DMS 273 treated with DMSO at 0.1 percent for 48 hours (cell line): ENCODE measurements at places on chromosomes 6 and 20.

GRCh38 chr6:169456840-169457239 lies 203.2 kb upstream of the THBS2 start:
- no peak for DNase-seq

DNA sequence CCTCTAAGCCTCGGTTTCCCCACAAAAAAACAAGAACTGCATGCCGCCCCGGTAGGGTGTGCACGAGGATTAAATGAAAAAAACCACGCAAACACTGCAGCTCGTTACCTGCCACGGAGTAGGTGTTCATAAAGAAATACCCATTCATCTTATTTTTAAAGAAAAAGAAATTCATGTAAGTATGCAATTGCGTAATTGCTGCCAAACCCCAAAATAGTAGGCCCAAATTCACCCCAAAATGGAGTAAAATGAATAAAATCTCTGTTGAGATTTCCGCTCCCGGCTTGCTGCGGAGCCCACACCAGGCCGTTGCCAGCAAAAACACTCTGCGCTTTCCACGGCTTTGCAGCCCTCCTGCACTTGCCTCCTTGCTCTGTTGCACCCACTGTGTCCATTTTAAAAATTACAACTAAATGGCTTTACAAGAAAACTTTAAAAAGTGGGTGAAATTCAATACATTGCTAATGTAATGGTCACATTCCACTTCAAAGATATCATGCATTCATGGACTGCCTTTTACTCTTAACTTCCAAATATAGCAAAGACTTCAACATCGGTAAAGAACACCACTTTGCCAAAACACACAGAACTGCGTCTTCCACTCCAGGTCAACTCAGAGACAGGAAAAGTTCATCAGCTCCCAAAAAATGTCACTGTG lies 125.0 kb downstream of the ZMYND8 start:
- no peak for DNase-seq

DNA sequence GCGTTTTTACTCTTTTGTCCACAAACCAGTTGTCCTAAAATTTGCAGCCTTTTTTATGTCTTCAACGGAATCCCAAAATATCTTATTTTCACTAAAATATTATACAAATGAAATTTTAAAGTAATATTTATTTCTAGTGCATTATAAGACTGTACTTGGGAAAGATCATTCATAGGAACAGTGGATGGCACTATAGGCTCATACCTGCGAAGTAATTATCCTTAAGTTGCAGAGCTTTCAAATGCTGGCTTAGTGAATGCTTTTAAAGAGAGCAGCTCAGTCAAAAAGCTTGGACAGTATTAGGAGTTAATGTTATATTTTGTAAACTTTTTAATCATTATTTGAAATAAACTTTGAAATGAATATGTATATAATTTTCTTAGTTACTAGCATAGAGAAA lies 254.9 kb downstream of the CDKAL1 start:
- DNase-seq: no peak

DNA sequence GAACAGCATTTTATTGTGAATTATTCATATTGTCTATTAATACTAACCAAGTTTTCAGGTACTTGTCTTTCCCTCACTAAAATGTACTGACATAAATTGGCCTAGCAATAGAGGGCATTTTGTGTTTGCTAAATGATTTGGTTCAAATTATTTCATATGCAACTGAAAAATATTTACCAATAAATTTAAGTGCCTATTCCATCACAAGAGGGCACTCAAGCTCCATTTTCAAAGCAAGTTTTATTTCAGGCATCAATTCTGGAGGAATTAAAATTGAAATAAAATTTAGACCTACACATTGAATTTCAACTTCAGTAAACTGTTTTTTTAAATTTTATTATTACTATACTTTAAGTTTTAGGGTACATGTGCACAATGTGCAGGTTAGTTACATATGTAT lies 114.3 kb upstream of the SYNCRIP start:
- DNase-seq: no peak

GRCh38 chr6:79436241-79436640 lies 101.0 kb downstream of the LCA5 start:
- no peak for DNase-seq

DNA sequence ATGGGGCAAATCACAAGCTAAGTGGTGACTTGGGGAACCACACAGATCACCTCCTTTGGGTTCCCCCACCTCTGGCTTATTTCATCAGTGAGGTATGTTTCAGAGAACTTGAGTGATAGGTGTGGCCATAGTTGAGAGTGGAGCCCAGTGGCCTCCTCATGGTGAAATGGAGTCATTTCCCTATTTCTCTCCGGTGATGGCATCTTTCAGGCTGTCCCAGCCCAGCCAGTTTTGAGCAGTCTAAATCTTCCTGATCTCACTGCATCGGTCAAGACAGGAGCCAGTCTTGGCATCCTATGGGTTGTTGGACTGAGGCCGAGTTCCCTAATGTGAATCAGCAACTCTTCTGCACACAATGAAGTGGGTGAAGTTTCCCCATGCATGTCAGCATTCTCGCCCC lies 132.4 kb downstream of the EYA2 start:
- DNase-seq: no peak

GRCh38 chr20:32110173-32110704 lies 725 bp downstream of the TM9SF4 start:
- DNase-seq: no peak

GRCh38 chr20:34904202-34904621 lies 27.8 kb downstream of the ACSS2 start:
- DNase-seq: no peak

- DNase-seq: no peak
Observed at GRCh38 chr6:25354078-25354932, 75.1 kb downstream of the CARMIL1 start.

DNA sequence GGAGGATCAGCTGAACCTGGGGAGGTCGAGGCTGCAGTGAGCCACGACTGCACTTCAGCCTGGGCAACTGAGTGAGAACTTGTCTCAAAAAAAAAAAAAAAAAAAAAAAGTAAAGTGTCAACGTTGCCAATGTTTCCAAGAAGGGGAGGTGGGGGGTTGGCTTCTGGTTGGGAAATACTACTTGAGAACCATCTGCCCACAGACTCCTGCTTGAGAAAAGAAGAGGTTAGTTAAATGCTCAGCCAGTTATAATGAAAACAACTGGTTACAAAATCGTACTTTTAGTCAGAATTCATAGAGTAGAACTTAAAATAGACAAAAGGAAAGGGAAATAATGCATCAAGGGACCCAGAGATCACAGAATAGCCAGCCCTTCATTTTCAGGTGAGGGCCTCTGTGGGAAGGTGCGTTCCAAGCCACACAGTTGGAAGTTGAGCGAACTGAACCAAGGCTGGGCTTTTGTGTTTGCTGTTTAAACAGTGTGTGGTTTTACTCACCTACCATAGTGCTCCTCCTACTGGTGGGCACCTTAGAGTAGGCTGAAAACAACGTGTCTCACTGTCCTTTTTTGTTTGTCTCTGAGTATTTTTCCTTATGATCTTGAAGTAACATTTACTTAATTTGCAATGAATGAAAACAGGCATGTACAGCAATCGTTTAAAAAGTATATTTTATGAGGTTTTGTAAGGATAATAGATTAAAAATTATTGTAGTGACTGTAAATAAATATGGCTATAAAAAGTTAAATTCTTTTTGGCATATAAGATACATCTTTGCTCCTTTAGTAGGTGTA lies 200.7 kb downstream of the BCAS1 start:
- peak; percentile 82 for DNase-seq

- no peak for DNase-seq
Observed at GRCh38 chr6:148324297-148324985, 18.2 kb upstream of the SASH1 start.

DNA sequence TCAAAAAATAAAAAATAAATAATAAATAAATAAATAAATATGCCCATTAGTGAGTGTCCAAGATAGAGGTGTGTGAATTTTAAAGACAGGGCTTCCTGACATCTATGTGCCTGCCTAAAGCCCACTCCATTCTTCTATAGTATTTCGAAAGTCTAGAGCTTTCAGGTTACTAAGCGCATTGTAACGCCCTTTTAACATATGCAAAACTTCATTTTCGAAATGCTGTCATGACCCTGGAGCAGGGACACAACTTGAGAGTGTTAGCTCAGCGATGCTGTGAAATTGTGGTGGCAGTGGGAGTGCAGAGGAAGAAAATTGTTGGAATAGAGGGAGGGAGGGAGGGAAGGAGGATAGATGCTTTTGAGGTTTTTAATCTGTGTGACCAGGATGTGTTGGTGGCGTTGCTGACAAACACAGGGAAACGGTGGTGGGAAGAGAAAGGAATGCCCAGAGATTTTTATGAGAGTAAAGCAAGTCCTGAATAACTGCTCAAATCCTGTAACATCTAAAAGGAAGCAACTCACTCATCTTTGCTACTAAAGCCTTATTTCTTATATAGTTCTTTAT lies 169.3 kb downstream of the ARID1B start:
- no peak for DNase-seq

- DNase-seq: no peak
Observed at GRCh38 chr6:17334265-17334664, 53.1 kb downstream of the RBM24 start.

- no peak for DNase-seq
Observed at GRCh38 chr6:31900917-31901414, 920 bp downstream of the ZBTB12 start.

GRCh38 chr6:12602951-12603672 lies 113.5 kb upstream of the PHACTR1 start:
- no peak for DNase-seq

- DNase-seq: no peak
Observed at GRCh38 chr20:51528263-51529027, 14.1 kb downstream of the NFATC2 start.

DNA sequence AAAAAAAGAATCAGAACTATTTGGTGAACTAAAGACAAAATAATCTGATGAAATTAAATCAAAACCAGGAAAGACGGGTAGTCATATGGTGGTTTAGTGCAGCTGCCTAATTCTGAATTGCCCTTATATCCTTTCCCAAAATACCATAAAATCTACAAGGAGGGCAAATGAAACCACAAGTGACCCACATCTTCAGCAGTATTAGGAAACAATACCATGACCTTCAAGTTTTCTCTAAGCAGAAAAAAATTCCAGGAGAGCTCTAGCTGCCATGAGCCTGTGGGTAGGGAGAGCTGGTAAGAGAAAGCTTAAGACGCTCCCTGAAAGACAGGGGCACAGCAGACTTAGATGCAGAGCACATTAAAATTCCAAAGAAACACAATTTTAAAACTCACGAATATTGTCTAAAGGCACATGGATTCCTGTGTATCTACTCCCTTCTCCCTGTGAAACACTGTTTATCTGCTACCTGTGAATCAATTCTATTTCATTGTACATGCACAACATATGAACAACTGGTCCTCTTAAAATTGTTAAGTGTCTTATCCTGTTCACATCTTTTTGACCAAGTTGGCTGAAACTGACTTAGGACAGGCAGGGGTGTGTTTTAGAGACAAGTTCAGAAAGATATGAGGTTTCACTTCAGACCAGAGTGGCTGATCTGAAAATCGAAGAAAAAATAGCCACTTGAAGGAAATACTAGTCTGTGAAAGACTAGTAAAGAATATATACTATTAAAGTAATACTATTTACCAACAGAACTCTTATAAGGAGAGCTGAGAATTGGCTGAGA lies 153.6 kb upstream of the SHLD1 start:
- no peak for DNase-seq

DNA sequence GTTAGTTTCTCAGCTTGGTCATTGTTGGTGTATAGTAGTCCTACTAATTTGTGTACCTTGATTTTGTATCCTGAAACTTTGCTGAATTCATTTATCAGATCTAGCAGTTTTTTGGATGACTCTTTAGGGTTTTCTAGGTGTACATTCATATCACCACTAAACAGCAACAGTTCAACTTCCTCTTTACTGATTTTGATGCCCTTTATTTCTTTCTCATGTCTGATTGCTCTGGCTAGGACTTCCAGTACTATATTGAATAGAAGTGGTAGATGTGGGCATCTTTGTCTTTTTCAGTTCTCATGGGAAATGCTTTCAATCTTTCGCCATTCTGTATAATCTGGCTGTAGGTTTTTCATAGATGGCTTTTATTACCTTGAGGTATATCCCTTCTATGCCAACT lies 61.3 kb upstream of the HEY2 start:
- no peak for DNase-seq

DNA sequence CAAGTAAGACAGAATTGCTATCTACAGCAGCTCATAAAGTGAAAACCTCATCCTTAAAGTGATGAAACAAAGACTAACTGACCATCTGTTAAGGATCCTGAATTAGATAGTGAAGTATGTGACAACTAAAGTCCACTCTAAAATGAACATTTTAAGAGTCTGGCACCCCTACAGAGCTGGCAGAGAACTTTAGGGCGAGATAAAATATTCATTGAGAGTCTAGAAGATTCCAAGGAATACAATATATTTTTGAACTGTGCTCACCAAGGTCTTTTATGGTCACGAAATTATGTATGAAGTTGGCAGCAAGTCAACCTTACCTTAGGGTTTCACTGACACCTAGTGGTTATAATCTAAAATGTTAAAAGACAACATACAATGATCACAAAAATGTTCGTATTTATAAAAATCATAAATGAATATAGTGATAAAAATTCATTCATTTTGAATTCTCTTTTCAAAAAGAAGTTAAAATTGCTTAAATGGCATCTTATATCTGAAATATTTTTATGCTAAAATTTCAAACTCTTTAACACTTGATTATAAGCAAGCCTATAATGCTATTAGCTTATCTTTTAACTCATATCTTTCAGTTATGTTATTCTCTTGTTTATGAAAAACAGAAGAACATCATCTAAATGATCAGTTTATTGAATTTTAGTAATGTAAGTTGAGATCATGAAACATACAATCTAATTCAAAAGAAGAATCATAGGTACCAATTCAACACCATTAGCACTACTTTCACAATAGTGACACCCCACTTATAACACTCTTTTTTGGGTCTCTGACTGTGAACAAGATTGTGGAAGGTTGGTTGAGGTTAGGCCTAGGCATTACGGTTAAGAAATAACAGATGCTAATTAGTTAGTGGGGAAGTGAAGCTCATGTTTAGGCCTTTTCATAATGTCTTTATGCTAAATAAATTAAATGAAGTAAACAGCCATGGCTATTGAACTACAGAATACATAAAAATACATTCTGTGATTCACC lies 27.5 kb downstream of the RSPH3 start:
- peak; percentile 58 for DNase-seq

- no peak for DNase-seq
Observed at GRCh38 chr20:24779131-24779530, 169.9 kb upstream of the CST7 start.

GRCh38 chr6:158061709-158062461 lies 80.2 kb downstream of the SYNJ2 start:
- DNase-seq: no peak

DNA sequence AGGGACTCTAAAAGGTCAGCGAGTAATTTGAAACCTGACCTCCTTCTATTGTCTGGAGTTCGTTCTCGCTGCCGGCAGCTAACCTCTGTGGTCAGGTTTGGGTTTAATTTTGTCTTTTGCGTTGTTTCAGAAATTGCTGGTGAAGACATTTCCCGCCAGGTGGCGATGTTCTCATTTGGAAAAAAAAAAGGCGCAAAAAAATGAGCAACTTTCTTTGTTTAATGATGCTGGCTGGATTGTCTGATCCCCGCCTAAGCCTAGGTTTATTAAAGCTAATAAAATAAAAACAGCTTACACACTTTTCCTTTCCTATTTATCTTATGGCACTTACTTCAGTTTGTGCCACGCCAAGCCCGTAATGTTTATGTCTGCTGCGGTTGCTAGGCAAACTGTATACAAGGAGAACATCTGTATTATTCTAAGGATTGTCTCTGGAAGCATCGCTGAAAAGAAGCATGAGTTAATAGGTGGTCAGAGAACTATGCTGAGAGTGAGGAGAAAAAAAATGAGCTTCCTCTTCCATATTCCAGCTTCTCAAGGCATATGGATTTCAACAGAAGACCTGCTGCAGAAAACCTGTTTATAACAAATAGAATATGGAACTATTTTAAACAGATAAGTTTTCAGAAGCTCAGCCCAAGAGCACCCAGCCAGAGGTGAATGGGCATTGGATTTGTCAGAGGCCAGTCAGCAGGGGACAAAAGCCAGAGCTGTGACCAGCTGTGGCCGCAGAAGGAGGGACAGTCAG lies 205.7 kb downstream of the DOK5 start:
- DNase-seq: no peak
